ENCODE measurements at places on chromosomes 16 and 17.

GRCh38 chr17:57215317-57215716, 41.0 kb upstream of the MSI2 start:
- no peak for DNase-seq

DNA sequence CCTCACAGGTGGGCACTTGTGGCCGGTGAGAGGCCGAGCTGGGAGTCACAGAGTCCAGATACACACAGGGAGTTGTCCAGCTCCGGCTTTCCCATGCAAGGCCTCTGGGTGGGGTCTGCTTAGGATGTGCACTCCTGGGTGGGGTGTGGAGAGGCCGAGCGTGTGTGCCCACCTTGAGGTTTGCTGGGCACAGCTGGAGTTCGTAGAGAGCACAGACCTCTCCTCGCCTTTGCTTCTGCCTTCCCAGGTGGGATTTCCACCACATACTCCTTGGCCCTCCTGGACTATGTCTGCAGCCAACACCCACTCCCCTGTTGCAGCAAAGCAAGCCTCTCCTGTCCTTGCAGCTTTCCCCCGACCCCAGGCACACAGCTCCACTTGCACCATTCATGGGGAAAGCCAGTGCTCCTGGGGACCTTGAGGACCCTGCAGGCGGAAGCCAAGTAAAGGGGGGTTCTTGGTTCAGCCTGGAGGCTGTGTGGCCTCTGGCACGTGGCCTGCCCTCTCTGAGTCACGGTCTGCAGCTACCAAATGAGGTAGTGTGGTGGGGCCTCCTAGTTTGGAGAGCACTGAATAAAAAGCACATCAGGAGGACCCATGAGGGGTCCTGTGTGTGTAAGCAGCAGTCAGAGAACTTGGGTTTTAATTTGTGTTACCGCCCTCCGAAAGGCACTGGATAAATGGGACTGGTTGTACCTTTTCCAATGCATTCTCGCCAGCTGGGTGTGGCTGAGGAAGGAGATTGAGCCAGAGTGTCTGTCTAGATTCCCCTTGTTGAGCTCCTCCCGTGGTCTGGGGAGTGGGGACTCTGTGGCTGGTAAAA, 31.5 kb downstream of the MPRIP start:
- DNase-seq, result no peak

- DNase-seq, result no peak
Observed at GRCh38 chr17:14245629-14246028, 9.0 kb upstream of the CDRT15 start.

DNA sequence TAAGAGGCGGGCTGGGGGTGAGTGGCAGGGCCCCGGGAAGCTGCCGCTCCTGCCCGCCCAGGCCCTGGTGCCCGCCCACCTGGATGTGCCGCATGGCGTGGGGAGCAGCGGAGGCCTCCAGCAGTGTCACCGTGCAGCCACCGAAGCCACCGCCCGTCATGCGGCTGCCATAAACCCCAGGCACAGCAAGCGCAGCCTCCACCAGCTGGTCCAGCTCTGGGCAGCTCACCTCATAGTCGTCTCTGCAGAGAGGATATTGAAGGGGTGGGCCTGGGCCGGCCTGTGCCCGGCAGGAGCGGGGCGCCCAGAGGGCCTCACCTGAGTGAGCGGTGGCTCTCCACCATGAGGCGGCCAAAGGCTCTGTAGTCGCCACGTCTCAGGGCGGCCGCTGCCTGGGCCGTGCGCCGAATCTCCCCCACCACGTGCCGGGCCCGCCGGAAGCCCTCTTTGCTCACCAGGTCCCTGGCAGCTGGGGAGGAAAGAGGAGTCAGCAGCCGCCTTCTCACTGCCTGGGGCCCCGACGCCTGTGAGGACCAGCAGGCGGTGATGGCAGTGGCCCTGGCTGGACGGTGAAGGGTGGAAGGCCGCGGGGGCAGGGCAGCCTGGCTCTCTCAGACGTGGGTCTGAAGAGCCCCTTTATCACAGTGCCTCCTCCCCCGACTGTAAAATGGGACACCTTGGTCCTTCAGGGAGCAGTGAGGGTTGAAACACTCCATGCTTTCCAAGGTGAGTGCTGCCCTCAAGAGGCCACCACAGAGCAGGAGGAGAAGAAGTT, 6.7 kb downstream of the GALK1 start:
- no peak for DNase-seq

GRCh38 chr17:10474536-10474935, 5.2 kb upstream of the MYH4 start:
- no peak for DNase-seq

DNA sequence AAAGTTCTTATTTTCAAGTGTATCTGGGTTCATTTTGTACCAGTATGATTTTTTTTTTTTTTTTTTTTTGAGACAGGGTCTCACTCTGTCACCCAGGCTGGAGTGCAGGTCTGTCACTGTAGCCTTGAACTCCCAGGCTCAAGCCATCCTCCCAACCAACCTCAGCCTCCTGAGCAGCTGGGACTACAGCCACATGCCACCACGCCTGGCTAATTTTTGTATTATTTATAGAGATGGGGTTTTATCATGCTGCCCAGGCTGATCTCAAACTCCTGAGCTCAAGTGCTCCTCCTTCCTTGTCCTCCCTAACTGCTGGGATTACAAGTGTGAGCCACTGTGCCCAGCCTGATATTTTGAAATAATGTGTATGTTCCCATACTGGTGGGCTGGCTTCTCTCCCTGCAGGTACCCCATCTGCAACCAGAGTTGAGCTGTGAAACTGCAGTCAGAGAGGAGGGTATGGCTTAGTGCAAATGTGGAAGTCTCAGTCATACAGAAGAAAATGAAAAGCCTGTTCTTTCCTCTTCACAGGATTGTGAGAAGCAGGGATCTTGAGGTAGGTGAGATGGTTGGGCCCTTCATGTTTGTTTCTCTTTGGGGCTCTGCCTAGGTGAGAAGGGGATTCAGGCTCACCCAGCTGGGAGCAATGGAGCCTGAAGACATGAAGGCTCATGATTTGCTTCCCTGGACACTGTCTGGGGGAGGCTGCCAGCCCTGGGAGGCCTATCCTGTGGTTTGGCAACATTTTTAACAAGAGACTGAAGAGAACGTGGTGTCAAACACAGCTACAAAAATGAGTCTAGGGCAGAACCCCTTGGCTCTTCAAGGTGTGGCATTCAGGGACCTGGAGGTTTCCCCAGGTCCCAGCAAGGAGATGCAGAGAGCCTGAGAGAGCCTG, 41.3 kb upstream of the SIAH1 start:
- DNase-seq, result no peak

- DNase-seq, result no peak
Observed at GRCh38 chr17:4968486-4969046, 949 bp upstream of the SPAG7 start.

GRCh38 chr16:89993971-89994370, 25.3 kb downstream of the DBNDD1 start:
- DNase-seq, result no peak

GRCh38 chr16:54253118-54253517, 33.5 kb downstream of the IRX3 start:
- no peak for DNase-seq

DNA sequence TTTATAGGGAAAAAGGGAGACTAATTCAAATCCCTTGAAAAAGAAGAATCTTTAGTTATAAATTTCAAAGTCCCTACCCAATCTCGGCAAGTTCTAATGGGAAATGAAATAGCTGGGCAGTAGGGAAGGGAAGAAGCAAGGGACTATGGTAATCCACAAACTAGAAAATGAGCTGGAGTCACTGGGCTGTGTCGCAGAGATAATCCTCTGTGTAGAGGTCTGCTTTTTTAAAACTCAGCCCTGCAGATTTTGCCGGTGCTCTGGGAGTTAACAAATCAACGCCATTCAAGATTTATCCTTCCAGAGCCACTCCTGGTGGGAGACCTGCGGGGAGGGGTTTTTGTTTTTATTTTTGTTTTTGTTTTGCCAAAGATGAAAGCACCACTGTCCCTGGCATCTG, 20.8 kb downstream of the SNX11 start:
- DNase-seq, result no peak

DNA sequence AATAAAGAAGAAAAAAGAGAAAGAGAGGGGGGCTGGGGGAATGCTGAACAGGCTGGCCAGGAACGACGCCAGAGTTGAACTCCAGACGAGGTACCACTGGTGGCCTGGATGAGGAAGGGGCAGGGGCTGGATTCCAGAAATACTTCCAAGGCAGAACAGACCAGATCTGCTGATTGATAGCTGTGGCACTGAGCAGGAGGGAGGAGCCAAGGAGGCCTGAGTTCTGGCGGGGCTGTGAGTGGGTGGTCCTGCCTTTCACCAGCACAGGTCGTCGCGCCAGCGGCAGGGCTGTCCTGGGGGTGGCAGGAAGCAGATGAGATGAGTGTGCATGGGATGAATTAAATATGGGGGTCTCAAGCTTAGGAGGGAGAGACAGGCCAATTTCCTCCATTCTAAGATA, 5.5 kb downstream of the CCDC42 start:
- no peak for DNase-seq

GRCh38 chr16:720447-720989, 428 bp upstream of the ANTKMT start:
- no peak for DNase-seq

Measured in stimulated activated CD8-positive, alpha-beta memory T cell treated with anti-CD3 and anti-CD28 coated beads, Interleukin-4, amount 100 ng/mL, for 4 hours (primary cell).